Suppressor macrophage (primary cell): ENCODE measurements at places on chromosomes 6 and 20.

DNA sequence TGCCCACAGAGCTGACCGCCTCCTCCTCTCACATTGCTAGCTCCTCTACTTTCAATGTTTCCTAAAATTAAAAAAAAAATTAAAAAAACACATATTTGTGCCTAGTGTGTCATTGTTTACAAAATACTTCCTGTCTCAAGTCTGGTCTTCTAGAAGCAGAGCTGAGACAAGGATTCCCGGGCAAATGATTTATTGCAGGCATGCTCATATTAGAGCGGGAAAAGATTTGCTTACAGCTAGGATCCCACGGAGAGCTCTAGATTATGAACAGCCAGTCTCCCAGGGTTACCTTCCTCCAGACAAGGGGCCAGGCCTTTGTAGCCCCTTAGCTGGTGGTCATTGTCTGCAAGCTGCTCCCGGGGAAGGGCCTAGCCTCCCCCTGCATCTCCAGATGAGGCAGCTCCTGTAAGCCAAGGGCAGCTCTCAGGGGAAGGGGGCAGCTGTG lies 9.4 kb downstream of the PACSIN1 start:
- DNase-seq: no peak

- DNase-seq: no peak
Observed at GRCh38 chr6:105372849-105373182, 30.1 kb downstream of the PREP start.

- DNase-seq: no peak
Observed at GRCh38 chr6:81265106-81265505, 487.4 kb downstream of the TENT5A start.

DNA sequence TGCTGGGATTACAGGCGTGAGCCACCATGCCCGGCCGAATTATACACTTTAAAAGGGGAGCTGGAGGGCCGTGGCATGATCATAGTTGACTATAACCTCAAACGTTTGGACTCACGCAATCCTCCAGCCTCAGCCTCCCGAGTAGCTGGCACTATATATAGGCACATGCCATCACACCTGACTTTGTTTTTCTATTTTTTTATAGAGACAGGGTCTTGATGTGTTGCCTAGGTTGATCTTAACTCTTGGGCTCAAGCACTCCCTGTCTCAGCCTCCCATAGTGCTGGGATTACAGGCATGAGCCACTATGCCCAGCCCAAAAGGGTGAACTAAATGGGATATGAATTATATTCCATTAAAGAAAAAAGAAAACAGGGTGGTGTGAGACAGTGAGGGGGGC lies 7.8 kb downstream of the PTGIS start:
- DNase-seq: no peak

- no peak for DNase-seq
Observed at GRCh38 chr20:22447447-22447778, 137.0 kb downstream of the FOXA2 start.

GRCh38 chr20:18394363-18394762 lies 72.5 kb downstream of the DZANK1 start:
- DNase-seq: no peak

GRCh38 chr6:15948930-15949900 lies 179.7 kb upstream of the MYLIP start:
- DNase-seq: no peak

DNA sequence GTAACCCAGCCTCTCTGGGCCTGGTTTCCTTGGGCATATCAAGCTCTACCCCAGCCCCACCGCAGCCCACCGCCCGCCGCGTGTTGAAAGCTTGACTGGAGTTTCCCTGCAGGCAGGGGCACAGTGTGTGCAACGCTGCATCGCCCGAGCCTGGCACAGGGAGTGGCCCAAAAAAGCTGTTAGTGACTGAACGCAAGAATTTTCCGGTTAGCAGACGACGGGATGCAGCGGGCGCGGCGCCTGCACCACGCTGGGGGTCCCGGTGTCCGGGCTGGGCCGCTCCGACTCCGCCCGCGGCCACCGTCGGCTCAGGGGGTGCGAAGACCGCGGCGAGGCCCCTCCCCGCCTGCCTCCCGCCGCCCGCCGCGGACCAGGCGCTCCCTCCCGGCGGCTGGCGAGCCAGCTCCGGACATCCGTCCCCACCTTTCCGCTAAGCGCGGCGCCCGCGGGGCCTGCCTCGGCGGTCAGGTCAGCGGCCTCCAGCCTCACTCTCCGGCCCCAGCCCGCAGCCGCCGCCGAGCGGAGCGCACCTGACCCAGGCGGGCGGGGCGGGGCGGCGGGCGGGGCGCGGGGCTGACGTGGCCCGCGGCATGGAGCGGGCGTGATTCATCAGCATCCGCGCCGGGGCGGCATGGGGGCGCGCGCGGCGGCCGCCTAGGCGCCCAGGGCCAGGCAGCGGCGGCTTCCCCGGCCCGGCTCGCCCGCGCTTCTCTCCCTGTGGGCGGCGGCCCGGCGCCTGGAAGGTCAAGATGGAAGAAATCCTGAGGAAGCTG lies at the start of gene ARFGEF3:
Gene ARFGEF3 (plus strand): TSS at position 602 of the 773 bp plus-strand sequence. CDS start 148 bp downstream, at position 750.
- DNase-seq: peak; percentile 66

- peak; percentile 80 for DNase-seq
Observed at GRCh38 chr20:38167851-38168760, 3.0 kb upstream of the TGM2 start.

- DNase-seq: no peak
Observed at GRCh38 chr6:4565301-4566250, 210.6 kb upstream of the CDYL start.

GRCh38 chr6:102352552-102352951 lies 959.0 kb downstream of the GRIK2 start:
- no peak for DNase-seq

DNA sequence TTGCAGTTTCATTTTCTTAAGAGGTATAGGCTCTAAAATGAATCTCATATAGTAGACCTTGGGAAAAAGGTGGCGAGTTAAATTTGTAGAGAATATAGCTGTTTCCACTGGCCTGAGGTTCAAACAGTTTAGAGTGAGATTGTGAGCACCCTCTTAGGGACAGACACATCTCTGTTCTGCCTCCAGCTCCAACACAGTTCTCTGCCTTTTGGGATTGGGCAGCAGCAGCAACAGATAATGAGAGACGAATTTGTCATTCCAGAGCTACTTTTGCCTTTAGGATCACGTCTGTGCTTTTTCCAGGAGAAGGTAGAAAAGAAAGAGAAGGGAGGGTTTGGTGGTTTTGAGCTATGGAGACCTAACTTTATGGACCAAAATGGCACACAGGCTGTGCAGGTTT lies 289.4 kb downstream of the PRL start:
- DNase-seq: no peak

- peak; percentile 77 for DNase-seq
Observed at GRCh38 chr6:12058172-12058961, 46.3 kb downstream of the HIVEP1 start.

DNA sequence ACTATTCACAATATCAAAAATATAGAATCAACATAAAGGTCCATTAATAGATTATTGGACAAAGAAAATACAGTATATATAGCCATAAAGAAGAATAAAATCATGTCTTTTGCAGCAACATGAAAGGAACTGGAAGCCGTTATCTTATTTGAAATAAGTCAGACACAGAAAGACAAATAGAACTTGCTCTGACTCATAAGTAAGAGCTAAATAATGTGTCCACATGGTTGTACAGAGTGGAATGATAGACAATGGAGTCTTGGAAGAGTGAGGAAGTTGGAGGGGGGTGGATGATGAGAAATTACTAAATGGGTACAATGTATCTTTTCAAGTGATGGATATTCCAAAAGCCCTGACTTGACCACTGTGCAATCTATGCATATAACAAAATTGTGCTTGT lies 613.5 kb downstream of the PHF3 start:
- no peak for DNase-seq

GRCh38 chr6:52307900-52308372 lies 23.4 kb upstream of the MCM3 start:
- DNase-seq: no peak

DNA sequence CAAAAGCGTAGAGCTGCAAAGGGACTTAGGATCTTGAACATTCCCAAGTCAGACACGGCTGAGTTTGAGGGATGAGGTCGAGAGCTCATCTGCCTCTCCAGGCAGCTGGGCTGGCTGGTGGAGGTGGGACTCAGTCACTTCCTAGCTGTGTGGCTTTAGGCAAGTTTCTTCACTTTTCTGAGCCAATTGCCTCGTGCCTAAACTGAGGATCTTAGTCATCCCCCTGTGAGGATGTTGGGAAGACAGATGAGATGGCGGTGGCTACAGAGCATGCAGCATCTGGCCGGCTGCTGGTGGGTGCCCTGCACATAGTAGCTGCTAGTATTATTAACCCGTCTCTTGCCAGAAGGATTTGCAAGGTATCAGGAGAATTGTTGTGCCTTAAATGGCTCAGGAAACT lies 27.5 kb downstream of the TFAP2C start:
- DNase-seq: peak; percentile 8

GRCh38 chr20:46621492-46621891 lies 29.8 kb downstream of the SLC13A3 start:
- DNase-seq: no peak

- DNase-seq: peak; percentile 80
Observed at GRCh38 chr6:109325400-109325801, 56.9 kb downstream of the CD164 start.

DNA sequence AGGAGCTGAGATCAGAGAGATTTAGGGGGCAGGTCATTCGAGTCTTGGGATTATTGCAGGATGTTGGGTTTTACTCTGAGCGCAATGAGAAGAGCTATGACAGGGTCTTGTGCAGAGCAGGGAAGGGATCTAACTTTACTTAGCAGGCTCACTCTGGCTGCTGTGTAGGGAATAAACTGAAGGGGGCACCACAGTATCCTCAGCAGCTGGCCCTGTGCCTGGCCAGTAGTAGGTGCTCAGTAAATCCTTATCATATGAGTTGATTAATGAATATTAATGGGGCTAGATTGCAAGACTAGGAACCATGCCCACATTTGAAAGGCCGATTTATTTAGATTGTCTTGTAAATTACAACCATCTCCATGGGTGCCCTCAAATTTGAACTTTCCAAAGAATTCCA lies 4.6 kb upstream of the MDGA1 start:
- DNase-seq: no peak

DNA sequence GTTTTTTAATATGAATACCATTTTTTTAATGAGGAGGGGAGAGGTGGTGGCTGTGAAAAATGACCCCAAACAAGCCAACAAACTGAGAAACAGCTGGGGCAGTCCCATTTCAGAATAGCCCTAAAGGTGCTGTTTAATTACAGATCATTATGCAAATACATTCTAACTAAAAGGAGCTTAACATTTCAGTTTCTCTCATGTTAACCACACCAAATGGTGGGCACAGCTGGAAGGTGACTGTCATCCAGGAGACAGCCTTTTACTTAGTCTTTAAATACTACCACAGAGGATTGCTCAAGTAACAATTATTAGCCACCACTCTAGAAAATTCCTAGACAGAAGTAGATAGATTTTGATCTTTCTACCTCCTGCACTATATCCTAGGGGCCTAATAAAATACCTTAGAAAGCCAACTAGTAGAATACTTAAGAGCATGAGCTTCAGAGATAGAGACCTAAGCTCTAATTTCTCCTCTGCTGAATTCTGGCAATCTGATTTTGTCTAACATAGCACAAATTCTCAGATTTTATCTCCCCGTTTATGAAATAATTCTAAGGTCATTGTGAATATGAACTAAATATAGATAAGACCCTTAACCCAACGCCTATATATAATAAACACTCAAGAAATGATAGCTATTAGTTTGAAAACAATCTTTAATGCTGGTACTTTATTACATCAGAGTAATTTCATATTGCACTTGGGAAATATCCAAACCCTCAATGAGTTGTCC lies 615.1 kb upstream of the NRSN1 start:
- no peak for DNase-seq

GRCh38 chr6:127547904-127548649 lies 28.9 kb upstream of the C6orf58 start:
- no peak for DNase-seq

DNA sequence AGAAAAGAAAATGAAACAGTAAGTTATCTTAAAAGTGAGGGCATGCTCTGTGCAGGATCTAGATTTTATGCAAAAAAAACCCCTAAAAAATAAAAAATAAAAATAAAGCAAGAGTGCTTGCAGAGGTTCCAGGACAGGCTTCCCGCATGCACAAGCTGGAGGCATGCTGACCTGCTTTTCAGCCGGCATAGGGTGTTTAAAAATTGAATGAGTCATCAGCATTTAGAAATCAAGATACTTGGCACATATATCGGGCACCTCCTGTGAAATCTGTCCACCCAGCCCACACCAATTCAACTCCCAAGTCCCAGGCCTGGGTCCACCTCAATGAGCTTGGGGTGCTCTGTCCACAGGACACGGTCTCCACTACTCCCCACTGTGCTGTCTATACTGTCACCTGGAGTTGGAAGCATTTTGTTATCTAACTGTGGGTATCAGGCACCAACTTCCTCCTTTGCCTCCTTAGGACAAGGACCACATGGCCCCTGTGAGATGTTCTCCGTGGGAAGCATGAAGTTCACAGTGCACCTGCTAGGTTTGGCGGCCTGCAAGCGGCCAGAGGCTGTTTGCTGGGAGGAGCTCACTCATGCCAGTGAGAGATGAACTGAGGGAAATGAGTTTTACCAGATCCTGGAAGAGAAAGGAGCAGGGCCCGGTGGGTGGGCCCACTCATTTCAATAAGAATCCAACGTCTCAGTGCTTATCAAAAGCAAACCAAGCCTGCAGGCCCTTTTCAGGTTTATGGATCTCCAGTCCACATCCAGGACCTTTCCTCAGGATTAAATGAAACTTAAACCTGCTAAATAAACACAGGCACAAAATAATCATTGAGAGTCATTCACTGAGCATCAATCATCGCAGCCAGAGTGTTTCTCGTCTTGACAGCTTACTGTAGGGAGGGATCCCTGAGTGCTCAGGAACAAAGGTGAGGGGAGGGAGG lies 121.1 kb downstream of the FOXA2 start:
- no peak for DNase-seq

GRCh38 chr20:6081236-6081635 lies 27.4 kb upstream of the LRRN4 start:
- peak; percentile 30 for DNase-seq

- no peak for DNase-seq
Observed at GRCh38 chr20:47870475-47870874, 85.2 kb upstream of the SULF2 start.

GRCh38 chr20:24502661-24503060 lies 33.2 kb downstream of the SYNDIG1 start:
- no peak for DNase-seq

DNA sequence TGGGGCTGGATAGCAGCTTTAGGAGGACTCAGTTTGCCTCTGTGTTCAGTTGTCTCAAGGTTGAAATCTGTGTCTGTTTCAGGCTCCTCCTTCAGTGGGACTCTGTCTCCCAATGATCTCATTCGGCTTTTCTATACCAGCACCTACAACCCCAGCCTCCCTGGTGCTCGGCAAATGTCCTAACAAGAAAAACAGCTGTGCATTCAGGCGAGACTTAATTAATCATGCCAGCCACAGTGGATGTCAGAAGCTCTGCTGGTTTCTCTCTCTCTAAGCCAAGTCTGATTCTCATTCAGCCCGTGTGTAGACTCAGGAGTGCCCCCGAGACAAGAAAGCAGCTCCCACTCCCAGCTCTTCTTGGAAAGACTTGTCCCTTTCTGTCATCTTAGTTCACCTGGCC lies 46.8 kb downstream of the SUN5 start:
- DNase-seq: no peak
